Ascending aorta (tissue), 2 donors: ENCODE measurements at places on chromosomes 7 and 10.

DNA sequence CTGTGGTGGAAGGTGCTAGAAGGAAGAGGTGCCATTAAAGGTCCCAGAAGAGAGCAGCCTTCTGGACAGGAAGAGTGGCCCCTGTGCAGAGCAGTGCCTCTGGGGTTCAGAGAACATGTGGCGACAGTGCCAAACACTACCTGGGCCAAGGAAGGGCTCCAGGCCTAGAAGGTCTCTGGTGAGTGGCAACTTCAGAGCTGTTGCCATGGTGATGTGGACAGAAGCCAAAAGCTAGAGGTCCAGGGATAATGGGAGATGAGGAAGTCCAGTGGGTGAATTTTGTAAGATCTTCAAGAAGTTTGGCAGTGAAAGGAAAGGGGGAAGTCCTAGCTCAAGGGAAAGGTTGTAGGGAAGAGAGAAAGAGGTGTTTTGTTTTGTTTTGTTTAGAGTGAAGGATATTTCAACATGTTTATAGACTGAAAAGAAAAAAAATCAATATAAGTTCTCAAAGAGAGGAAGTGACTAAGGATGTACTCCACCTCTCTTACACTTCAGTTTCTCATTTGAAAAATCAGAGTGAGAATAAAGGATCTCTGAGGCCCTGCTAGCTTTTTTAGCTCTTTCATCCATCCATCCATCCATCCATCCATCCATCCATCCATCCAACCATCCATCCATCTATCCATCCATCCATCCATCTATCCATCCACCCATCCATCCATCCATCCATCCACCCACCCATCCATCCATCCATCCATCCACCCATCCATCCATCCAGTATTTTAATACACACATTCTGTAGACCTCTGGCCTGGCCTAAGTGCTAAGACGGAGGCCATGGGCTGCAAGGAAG lies 77.1 kb upstream of the DUSP5 start:
- DNase-seq = no peak

GRCh38 chr7:19113002-19113350 lies 4.5 kb downstream of the TWIST1 start:
- no peak for DNase-seq

GRCh38 chr7:45713669-45714520 lies 139.7 kb downstream of the ADCY1 start:
- no peak for DNase-seq

- DNase-seq = no peak
Observed at GRCh38 chr10:64283621-64284020, 762.4 kb downstream of the REEP3 start.

DNA sequence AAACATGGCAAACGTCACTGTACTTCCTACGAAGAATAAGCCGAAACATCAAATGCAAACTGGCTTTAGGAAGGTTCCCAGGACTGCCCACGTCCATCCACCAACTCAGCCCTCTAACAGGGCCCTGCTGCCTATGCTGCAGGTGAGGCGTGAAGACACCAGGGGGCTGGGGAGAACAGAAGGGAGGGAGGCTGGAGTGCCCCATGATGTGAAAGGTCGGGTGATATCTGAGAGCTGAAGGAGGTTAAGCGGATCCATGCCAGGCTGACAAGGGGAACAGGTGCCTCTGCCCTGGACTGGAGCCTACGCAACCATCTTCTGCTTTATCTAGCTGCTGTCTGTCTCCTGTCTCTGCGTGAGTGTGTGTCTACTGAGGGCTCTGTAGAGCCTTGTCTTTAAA lies 40.2 kb upstream of the ATP6V0A4 start:
- DNase-seq = no peak

DNA sequence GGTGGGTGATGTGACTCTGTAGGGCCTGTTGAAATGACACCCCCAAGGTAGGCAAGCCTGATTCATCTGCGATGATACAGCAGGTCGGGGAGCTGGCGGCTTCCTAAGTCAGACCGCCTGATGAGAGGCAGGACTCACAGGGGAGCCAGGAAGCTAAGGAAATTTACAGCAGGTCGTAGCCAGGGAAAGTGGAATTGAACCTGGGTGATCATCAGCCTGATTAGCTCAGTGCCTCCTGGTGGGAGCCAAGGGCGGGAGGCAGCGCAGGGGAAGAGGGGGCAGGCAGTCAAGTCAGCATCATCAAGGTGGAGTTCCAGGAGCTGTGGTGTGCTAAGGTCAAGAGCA lies 18.5 kb upstream of the TRIM56 start:
- DNase-seq = no peak

GRCh38 chr10:26739071-26739631 lies 41.6 kb downstream of the PDSS1 start:
- no peak for DNase-seq

- DNase-seq = no peak
Observed at GRCh38 chr7:45663965-45664633, 89.9 kb downstream of the ADCY1 start.

DNA sequence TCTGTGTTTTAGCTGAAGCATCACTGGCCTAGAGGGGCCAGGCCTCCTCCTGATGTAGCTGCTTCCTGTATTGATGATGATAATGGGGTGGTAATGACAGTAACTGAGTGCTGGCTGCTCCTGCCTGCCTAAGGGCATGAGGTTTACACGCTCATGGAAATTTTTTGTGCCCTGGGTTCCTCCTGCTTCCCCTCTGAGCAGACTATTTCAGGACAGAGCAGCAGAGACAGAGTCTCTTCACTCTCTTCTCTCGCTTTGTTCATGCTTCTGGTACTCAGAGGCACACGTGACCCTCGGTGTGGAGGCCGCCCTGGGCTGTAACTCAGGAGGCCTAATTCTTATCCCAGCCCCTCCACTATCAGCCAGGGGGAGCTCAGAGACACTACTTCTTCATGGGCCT lies 27.9 kb downstream of the LRRC20 start:
- no peak for DNase-seq

DNA sequence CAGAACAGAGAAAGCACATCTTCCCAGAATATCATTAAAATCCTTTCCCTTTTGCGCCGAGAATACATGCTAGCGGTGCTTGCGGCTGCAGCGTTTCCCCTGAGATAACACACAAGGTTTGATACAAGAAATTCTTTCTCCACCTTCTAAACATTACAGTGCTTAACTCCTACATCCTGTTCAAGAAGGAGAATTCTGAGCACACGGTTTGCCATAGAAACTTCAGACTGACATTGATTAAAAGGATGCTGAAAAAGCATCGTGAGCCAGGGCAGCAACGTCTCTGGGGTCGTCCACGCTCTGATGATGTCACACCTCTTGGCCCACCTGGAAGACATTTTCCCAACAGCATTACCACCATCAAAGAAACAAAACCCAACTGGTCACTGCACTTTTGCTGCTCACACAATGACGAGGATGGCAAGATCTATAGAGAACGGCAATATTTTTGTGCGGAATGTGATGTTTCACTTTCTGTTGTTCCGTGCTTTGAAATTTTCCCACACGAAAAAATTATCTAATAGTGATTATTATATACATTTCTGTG lies 27.0 kb upstream of the PRSS1 start:
- DNase-seq = no peak

- DNase-seq = no peak
Observed at GRCh38 chr7:34487391-34488115, 170.5 kb upstream of the NPSR1 start.
